Activated T-helper 1 cell treated with anti-CD3 and anti-CD28 coated beads, Interleukin-2, amount 50 U/mL, for 16 hours (primary cell): ENCODE measurements at places on chromosomes 5 and 9.

DNA sequence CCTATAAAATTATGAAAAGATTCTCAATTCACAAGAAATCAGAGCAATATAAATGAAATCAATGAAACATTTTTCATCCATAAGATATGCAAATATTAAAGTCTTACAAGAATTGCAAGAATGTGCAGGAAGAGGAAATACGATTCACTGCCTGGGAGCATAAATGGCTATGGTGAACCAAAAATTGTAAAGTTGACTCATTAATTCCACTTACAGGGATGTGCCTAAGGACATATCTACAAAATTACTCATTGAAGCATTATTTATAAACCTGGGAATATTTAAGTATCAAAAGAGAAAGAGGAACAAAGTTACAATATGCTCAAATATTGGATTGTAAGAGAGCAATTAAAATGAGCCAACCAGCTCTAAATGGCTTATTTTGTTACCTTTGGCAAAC is 6.9 kb upstream of the NIPSNAP3A start:
- no peak for DNase-seq

DNA sequence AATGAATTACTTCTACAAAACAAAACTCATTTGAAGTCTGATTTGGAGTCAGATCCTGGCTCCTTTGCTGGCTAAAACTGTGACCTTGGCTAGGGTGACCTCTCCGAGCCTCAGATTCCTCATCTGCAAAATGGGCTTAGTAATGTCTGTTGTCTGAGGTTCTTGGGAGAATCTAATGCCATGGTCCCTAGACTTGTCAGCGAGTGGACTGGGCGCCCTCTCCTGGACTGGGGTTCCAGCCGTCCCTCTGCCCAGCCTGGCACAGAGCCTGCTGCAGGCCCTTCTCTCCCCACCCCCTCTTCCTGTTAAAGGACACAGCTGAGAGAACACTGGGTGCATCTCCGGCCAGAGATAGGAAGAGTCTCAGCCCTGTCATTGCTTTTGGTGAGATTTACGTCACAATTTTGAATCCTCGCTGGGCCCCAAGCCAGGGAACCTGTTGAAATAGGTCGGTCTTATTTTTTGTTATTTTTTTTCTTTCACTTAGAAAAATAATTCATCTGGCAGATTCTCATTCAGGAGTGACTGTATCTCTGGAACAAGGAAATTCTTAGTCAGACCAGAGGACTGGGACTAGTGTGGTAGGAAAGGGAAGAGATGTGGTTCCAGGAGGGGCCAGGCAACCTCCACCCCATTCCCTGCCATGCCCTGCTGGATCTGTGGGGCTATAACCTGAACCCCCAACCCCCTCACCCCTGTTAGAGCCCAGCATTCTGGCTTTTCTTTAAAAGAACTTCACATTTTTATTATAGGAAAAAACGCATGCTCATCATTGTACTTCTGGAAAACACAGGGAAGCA is 48.2 kb upstream of the RPL26L1 start:
- DNase-seq: no peak

DNA sequence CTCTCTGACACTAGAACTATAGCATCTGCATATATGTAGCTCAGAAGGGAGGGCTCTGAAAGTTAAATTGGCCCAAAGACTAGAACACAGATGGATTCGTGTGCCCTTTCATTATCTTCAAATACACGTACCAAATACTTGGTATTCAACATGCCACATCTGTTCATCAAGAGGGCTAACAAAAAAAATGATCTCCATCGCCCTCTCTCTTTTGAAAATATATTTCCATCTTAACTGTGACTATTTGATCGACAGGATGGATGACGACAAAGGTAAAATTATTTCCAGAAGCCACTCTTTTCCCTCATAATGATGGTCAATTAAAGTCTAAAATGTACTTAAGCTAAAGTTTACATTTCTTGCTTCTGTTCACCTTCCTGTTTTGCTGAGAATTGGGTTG is 77.0 kb downstream of the SEMA6A start:
- no peak for DNase-seq

DNA sequence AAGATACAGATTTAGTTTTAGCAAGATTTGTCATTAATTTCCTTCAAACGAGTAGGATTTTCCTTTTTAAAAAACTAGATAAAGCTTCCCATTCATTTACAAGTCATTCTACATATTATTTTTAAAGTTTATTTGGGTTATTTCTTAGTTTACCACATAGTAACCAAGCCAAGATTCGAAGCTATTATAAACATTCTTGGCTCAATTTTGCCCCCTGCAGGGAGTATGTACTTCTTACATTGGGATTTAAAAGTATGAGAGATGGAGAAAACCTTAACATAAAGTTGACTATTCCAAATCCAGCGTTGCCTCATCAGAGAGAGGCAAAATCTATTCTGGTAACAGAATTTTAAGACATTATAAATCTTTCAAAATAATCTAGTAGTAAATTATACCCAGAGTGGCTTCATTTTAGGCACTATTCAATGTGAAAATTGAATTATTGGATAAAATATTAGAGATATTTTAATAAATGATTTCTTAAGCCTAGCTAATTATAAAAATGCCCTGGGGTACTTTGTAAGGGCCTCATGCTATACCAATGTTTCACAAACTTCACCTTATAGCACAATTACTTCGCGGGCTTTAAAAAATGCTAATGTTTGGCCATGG is 39.1 kb downstream of the FBN2 start:
- no peak for DNase-seq

- no peak for DNase-seq
Measured at GRCh38 chr5:68528821-68529273, 313.3 kb downstream of the PIK3R1 start.

DNA sequence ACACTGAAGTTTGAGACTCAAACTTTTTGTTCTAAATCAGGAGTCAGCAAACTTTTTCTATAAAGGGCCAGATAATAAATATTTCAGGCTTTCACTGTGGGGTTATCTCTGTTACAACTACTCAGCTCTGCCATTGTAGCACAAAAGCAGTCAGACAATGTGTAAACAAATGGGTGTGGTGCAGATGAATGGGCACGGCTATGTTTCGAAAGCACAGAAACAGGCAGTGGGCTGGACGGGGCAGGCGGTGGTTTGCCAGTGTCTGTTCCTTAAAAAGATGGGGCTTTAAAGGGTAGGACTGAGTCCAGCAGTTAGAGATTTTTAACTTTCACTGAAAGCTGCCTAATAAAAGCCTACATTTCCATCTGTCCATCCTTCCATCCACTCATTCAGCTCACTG is 48.9 kb downstream of the PFDN1 start:
- DNase-seq: no peak

DNA sequence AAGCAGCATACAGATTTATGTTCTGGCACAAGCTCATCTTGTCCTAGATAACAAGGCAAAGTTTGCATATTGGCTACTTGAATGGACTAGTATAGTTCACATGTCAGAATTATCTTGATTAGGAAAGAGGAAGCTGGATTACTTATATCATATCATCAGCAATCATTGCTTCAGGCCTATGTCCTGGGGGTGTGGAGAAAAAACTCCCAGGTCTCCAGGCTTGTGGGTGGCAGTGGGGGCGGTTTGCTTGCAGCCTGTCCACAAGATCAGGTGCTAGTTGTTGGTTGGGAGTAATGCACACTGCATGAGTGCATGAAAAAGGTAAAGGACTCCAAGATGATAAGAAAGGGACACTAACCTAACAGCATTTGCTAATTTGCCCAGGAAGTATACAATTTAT is 326.4 kb upstream of the PDE4D start:
- no peak for DNase-seq

DNA sequence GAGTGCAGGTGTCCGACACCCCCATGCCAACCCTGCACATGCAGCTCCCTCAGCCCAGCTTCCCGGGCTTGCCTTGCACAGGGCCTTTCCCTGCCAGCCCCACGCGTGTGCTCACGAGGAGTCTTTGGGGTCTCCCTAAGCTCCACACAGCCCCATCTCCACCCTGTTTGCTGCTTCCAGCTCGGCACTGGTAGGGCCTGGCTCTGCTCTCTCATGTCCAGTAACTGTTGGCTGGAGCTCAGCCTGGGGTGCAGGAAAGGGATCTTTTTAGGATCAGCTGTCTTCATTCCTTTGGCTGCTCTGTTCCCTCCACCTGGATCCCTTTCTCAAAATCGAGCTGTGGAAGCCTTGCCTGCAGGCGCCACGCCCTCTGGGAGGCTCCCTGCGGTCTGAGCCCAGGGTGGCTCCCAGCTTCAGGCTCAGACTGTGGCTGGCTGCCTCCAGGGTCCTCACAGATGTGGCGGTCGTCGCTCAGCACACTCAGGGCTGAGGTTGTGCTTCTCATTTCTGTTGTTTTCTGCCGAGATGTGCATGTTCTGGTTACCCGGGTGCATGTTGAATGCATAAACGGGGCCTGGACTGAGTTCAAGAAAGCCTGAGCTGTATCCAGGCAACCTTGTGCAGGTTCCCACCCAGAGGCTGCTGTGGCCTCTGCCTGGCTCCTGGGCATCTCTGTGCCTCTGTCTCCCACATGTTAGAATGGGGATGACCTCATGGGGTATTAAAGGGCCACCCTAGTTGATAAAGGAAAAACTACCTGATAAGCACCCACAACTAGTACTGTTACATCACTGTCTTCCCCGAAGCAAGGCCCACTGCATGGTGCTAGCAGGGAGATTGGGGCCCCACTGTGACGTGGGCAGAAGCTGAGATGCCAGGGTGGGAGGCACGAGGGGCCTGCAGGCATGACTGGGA is 4.3 kb downstream of the CACNA1B start:
- DNase-seq: no peak
